Endodermal cell (in vitro differentiated cells): ENCODE measurements at places on chromosomes 5 and 9.

DNA sequence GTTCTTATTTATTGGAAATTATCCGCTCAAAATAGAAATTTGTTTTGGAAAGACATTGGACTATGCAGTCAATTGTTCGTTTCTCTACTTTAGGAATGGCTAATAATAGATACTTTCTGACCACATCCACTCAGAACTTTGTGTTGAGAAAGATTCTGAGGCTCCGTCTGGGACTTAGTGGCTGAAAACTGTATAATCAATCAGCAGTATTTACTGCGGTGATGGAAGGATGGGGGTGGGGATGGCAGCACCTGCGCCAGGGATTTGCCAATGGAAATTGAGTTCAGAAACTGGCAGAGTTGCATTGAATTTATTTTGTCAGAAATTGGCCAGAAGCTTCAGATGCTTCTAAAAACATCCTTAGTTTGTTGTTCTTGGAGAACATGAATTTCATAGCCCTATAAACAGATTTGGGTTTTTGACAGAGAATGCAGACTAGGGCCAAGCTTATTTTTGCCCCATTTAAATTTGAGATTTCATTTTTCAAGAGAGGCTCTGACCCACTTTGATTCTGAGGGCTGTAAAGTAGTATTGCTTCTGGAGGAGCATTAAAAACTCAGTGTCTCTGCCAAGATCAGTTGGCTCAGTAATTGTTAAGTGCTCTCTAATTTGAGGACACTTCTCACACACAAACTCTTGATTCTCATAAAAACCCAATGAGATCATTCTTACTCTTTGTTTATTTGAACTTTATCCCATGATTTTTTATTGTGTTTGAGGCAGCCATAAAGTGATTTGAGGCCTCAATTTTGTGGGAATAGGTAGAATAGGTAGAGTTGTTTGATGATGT lies 215.1 kb downstream of the CD180 start:
- DNase-seq: no peak

- no peak for DNase-seq
Observed at GRCh38 chr5:140130949-140131733, 5.4 kb downstream of the IGIP start.

DNA sequence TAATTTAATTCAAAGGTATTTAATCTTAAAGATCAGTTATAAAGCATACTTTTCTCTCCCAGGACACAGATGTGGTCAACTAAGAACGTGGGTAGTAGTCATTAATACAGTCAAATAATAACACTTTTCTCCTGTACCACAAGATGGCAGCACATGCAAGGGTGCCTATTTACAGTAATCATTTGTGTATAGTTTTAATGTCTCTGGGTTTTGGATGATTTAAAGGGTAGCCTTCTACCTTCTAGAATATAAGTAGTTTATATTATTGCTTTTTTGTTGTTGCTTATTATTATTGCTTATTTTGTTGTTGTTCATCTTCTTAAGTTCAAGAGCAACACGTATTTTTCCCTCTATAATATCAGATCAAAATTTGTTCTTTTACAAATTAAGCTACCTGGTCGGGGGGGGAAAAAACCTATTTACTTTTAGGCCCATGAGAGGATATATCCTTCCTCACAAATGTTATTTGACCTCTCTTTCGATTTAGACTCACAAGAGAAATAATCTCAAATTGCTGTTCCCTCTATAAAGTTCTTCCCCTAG lies 59.6 kb upstream of the SLC27A6 start:
- DNase-seq: peak; percentile 70

- no peak for DNase-seq
Observed at GRCh38 chr9:69798744-69799143, 21.9 kb upstream of the CFAP95 start.

- peak; percentile 80 for DNase-seq
Observed at GRCh38 chr9:33170464-33171415, 3.6 kb upstream of the B4GALT1 start.

DNA sequence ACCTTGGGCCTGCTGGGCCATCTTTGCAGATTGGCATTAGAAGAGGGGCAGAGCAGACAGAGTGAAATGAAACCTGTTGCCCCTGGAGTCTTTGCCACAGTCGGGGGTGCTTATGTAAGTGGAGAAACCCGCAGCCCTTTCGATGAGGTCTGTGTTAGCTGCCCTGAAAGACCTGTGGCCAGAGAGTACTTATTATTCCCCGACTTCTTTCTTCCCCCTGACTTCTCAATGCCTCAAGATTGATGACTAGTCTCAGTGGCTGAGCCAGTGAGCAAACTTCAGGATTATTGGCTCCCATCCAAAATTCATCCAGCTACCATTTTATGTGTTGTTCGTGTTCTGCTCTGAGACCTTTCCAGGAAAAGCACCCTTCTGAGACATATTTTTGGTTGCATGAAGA lies 7.6 kb downstream of the NTRK2 start:
- no peak for DNase-seq
